Activated CD8-positive, alpha-beta memory T cell treated with anti-CD3 and anti-CD28 coated beads for 4 hours (primary cell): ENCODE measurements at places on chromosomes 2 and 18.
A peak's percentile ranks its signal among the peaks of the same experiment; 100 is the strongest.

DNA sequence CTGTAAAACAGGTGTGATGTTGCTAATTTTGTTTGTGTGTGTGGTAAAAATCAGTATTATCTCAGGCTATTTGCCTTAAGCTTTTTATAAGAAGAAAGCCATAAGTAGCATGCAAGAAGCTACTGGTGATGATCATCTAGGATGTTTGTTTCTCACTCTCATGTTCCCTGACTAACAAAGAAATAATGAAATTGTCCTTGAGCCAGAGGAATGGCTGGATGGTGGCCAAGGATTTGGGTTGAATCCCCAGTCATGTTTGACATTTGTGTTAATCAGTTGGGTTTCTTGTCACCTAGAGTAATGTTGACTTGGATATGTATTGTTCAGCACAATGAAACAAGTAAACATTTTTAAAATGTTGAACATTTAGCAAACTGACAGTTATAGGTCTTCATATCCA, 496.8 kb upstream of the ZEB2 start:
- DNase-seq: no peak

GRCh38 chr2:98269830-98270229, 76.4 kb upstream of the CNGA3 start:
- DNase-seq: no peak

GRCh38 chr2:29450596-29451222, 335.5 kb downstream of the CLIP4 start:
- DNase-seq: no peak

DNA sequence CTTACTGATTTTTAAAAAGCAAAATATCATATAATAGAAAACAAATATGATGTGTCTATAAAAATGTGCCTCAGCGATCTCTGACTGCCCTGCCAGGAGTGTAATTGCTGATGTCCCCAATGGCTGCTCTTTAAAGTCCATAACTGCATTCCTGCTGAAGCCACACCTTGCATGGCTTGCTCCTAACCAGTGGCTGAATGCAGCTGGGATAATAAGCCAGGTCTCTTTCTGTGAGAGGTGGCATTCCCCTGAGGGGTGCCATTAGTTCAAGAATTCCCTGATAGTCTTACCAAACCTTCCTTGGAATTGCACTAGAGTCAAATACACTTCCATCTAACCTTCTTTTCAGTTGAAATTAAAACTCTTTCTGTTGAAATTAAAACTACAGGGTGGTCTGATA, 125.8 kb upstream of the ZNF804A start:
- no peak for DNase-seq

- no peak for DNase-seq
Observed at GRCh38 chr2:7430869-7431641, 513.8 kb downstream of the RNF144A start.

GRCh38 chr2:59236723-59237122, 995.6 kb upstream of the FANCL start:
- DNase-seq: no peak

DNA sequence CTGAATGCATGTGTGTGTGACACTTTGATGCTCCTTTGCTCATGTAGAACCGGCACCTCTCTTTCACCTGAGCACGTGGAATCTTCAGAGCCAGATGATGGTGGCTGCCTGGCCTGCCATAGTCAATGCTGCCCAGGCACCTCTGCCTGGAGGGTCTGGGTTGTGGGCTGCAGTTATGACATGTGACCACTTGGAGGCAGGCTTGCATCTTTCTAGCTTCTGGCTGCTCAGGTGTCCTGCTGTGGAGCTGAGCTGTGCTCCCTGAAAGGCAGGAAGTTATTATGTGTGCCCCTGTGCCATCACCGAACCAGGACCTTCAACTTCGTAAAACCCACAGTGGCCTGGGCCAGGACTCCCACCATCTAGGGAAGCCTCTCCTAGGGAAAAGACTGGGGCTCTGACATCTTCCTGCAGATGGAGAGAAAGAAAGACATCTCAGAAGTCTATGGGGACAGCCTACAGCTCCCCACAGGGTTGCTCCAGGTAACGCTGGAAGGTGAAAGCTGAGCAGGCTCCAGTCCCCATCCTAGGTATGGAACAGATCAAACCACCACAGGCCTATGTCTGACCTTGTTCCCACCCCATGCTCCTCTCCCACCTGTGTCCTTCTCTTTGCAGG, 30.2 kb downstream of the PSD4 start:
- DNase-seq: peak; percentile 62

DNA sequence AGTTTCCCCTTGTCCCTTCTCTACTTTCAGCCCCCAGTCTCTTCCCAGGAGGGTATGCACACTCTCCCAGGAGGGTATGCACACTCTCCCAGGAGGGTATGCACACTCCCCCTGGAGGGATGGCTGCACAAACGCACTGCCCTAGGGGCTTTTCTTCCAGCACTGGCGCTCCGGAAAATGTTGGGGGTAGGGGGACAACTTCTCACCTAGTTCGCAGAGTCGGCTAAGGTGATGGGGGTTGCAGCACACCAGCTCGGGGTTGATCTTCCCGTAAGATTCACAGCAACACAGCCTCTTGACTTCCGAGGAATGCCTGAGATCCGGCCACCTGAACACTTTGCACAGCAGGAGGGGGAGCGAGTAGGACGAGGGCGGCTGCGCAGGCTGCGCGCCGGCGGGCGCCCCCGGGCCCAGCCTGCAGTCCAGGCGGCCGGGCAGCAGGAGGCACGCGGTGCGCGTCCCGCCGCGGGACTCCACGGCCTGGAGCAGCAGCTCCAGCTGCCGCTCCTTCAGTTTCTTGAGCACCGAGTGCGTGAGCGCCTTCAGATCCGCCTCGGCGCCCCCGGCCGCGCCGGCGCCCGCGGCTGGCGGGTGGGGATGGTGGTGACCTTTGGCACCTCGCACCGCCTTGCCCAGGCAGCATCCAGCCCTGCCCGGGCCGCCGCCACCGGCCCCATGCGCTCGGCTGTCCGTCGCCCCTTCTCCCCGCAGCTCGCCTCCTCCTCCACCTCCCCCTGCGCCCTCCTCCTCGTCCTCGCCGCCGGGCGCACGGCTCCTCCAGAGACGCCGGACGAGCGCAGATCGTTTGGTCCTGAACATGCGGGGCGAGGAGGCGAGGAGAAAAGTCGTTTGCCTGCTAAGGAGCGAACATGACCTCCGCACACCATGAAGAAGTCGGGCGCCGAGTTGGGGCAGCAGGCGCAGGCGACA, 894 bp downstream of the SMAD7 start:
- DNase-seq: no peak

GRCh38 chr18:11937874-11938478, 29.9 kb upstream of the MPPE1 start:
- peak; percentile 53 for DNase-seq

GRCh38 chr2:203682688-203683130, 23.7 kb upstream of the CD28 start:
- DNase-seq: no peak

- DNase-seq: no peak
Observed at GRCh38 chr18:43158381-43158780, 42.9 kb upstream of the RIT2 start.

- no peak for DNase-seq
Observed at GRCh38 chr2:235025800-235026536, 74.2 kb downstream of the SH3BP4 start.

DNA sequence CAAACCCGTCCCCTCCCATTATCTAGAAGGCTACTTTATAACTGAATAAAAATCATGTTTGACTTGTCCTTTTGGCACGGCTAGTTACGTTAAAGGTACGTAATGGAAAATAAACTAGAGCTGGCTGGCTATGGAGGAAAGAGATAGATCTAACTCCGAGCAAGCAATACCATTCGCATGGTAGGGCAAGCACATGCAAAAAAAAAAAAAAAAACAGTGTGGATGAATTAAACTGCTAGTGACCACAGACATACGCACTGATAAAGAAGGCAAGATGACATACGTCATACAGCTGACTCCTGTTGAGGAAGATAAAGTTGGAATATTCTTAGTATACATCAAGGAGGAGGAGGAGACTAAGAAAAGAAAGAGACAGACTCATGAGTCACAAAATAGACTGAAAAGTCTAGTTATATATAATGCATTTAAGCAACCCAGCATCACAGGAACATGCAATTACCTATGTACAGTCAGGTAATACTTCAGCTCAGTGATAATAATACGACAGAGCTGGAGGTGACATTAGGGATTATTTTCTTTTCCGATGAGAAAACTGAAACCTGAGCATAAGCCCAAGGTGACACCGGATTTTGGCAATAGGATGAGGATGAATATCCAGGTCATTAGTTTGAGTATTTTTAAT, 37.9 kb upstream of the NARS1 start:
- no peak for DNase-seq

GRCh38 chr2:70580352-70580751, 26.7 kb upstream of the TGFA start:
- no peak for DNase-seq

DNA sequence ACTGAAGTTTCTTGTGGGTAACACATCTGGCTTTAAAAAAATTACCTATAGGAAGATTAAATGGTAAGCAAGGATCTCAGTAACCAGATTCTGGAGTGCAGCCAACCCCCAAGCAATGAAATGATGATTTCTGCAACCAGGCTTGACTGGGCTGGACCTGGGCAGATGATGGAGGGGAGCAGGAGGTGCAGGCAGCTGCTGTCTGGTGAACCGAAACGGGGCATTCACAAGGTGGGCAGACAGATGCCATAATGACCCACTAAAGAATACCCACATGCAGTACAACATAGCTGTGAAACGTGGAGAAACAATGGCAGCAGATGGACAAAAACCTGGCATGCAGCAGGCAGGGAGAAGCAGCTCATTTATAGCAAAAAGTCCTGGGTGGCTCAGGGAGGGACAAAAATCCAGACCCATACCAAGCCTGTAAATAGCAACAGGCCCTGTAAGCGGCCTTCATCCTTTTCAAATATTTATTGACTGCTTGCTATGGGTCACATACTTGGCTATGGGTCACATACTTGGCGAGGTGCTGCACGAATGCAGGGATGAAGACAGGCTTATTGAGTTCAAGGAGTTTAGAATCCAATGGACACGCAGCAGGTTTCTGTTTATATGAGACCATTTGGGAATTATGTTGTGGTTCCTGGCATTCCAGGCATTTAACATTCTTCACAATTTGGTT, 244.7 kb downstream of the HRH4 start:
- no peak for DNase-seq

DNA sequence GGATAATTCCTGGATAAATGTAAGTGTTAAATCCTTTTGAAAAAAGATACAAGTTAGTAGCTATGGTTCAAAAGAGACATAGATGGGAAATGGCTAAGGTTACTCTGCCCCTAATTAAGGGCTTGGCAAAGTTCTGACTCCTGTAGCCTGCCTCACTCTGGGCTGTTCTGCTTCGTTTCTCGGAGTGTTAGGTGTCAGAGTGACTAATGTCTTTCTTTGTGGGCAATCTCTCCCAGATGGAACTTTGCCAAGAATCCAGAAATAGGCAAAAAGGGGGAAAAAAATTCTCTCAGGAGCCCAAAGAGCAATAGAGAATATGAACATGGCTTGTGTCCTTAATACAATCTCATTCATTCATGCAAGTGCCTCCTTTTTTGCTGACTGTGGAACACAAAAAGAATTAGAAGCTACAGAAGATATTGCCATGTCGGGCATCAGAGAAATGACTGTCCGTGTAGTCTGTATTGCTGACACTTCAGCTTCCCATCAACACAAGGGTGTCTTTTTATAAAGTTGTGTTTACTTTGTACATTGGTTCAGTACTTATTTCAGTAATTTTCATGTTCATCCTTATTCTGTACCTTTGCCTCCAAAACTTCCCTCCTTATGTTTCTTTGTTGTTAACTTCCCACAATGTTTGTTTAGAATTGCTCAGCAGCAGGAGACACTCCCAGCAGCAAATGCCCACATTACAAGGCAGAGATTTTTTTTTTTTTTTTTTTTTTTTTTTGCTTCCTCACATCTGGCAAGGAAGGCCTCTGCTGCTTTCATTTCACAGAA, 134.0 kb downstream of the FTCDNL1 start:
- DNase-seq: no peak

GRCh38 chr2:220959391-220959802, 612.7 kb downstream of the EPHA4 start:
- DNase-seq: no peak

GRCh38 chr2:7012141-7012764, 95.0 kb downstream of the RNF144A start:
- DNase-seq: no peak

DNA sequence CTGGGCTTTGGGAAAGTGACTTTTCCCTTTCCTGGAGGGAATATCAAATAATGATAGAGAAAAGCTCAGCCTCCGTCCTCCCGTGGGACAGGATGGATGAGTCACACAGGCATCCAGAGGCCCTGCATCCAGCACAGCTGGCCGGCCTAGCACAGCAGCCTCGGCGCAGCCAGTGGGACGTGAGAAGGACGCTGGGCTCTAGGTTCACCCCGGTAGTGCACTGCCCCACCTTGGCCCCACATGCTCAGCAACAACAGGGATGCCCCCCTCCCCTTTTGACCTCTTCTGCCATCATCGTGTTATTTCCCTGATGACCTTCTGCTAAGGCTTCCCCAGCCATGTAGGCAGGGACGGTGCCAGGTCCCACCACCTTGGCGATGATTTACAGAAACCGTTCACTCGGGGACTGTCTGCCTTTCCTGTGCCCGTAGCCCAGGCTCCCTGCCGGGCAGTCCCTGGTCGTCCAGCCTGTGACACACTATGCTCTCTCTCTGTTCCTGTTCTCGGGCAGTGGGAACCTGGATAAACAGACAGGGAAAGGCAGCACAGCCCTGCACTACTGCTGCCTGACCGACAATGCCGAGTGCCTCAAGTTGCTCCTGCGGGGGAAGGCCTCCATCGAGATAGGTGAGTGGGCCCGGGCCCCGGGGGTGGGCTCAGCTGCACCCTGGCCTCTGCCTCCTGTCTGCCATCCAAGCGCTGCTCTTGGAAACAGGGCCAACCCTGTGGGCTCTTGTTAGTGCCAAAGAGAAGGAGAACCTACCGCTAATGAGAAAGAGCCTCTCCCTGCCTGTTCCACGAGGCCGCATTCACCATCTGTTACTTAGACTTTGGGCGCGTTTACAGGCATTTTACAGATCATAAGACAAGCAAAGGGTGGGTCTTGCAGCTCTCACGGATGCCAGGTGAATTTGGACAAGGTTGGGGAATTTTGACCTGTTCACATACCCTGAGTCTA, 44.6 kb downstream of the ITGB1BP1 start:
- no peak for DNase-seq

DNA sequence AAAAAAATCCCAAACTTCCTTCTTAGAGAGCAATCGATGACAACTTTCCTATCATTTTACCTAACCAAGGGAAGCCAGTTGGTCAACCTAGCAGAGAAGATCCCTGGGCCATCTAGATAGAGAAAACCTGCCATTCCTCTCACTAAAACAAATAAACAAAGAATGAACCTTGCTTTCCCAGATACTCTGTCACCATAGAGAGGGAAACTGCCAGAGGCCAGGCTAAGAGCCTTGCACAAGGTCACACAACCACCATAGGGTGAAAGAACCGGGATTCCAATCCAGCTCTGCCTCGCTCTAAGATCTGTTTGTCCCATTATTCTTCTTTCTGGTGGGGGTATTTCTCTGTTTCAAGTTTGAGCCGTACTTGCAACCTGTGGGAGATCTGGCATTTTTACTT, 154.6 kb downstream of the CYRIA start:
- no peak for DNase-seq

DNA sequence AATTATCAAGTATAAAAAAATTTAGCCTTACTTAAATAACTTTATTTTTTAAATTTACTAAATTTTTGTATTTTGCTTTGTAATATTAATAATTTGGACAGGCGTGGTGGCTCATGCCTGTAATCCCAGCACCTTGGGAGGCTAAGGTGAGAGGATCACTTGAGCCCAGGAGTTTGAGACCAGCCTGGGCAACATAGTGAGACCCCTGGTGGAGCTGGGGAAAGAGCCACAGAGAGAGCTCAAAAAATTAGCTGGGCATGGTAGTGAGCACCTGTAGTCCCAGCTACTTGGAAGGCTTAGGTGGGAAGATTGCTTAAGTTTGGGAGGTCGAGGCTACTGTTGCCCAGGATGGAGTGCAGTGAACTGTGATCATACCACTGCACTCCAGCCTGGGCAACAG, 143.5 kb downstream of the B3GNT2 start:
- DNase-seq: no peak
